ENCODE measurements at places on chromosomes 5 and 9.

- no peak for DNase-seq
Measured at GRCh38 chr9:94576131-94576530, 17.5 kb downstream of the FBP2 start.

DNA sequence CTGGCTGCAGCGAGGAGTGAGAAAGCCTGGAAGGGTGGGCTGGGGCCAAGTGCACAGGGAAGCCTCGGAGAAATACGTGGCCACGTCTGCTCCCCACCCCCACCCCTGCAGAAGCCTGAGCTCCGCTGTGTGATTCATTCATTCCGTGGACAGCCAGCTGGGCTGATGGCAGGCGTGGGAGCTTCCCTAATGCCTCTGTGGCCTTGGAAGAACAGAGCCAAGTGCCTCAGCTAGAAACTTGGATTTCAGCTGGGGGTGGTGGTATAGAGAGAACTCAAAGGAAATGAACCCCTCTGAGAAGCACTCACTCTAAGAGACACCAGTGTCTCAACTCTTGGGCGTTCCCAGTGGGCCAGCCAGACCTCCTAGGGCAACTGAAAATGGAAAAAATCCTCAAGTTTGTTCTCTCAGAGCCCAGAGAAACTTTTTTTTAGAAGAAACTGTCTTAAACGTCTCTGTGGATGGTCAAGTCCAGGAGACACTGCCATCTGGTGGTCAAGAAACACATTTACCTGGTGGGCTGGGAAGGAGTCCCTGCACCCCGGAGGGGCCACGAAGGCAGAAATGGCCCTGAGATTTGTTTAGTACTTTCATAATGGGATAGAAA lies 18.0 kb downstream of the ATOX1 start:
- DNase-seq, result peak; percentile 90

- DNase-seq, result peak; percentile 42
Measured at GRCh38 chr9:128946571-128947276, 679 bp downstream of the DOLK start.

GRCh38 chr9:77604316-77604715 lies 43.8 kb downstream of the GNA14 start:
- DNase-seq, result peak; percentile 30

DNA sequence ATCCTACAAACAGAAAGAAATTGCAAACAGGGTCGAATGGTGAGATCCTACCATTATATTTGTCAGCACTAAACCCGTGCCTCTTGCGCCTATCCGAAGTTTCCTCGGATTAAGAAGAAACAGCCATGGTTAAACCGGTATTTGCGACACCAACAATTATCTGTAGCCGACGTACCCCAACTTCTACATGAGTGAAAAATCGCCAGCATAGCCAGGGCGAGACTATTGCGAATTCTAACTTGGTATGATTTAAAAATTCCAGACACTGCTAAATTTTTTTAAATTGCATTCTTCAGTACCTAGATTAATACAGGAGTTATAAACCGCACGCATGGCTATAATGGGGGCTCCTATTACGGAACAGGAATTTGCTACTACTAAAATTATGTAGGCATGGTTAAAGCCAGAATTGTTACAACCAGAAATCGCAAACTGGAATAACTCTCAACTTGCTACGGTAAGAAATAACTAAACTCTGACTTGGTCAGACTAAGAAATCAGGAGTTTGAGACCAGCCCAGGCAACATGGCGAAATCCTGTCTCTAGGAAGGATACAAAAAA lies 25.3 kb upstream of the ANXA2R start:
- peak; percentile 49 for DNase-seq

- DNase-seq, result peak; percentile 26
Measured at GRCh38 chr5:123450640-123451039, 27.4 kb upstream of the CEP120 start.

- peak; percentile 50 for DNase-seq
Measured at GRCh38 chr5:164002628-164003027, 497.2 kb downstream of the MAT2B start.

DNA sequence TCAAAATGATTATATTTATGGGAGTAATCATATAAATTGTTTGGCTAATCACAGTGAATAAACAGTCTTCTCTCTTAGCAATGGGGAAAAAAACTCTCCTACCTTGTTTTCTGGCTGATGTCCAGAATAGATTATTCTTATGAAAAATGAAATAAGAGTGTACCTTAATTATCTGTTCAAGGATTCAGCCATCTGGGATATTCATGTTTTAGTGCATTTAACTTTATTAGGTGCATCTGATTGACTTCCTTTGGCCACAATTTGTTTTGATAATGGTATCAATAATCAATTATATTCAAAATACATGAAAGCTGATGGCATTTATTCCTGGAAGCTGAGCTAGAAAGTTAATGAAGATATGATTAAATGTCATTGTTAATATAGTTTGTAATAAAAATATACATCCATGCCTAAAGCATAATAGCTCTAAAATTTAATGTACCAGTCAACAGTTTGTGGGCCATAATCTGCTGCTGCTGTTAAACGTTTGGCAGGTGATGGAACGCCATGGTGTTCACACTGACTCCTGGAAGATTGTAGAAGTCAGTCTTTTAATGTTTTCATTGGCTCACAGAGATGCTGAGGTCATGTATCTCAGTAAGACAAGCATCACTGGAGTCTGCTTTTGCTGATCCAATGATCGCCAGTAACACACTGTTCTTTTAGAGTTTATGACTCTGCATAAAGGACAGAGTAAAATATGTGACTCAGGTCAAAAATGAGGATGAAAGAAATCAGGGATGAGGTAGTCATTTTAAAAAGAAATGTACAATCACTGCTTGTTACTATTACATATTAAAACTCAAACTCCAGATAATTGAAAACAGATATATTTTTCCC lies 105.8 kb downstream of the ISL1 start:
- DNase-seq, result no peak

DNA sequence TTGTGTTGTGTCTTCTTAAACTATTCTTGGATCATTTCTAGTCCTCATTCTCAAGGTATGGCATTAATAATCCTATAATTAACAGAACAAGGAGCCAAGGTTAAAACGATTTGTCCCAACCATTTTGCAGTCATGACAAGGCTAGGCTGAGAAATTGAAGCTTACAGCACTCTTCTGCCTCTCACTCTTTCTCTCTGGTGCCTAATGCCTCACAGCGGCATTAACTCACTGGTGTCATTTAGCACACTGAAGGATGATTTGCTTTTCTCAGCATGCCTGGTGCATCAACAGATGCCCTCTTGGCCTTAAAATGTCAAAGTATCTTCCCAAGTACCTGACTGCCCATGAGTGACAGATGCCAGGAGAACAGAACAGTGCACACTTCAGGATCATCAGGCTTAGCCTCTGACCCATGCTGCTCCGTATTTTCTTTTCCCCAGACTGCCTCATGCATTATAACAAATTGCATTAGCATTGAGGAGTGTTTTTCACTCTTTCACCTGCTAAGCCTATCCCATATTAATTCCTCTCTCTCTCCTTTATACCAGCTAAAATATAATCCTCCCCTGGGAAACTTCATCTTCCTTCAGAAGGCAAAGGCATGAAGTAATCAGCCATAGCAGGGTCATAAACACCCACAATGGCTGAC lies 61.1 kb upstream of the SV2C start:
- DNase-seq, result no peak
